ENCODE measurements at places on chromosomes 5 and 9.

- DNase-seq = no peak
Measured at GRCh38 chr5:39678534-39678933, 253.8 kb upstream of the DAB2 start.

GRCh38 chr5:61827445-61827975 lies 478.5 kb upstream of the KIF2A start:
- DNase-seq = no peak

GRCh38 chr9:101495810-101496209 lies 37.8 kb upstream of the RNF20 start:
- DNase-seq = no peak

GRCh38 chr9:85610074-85610860 lies 131.5 kb downstream of the AGTPBP1 start:
- peak; percentile 38 for DNase-seq

- no peak for DNase-seq
Measured at GRCh38 chr5:17037751-17038150, 101.7 kb upstream of the MYO10 start.

DNA sequence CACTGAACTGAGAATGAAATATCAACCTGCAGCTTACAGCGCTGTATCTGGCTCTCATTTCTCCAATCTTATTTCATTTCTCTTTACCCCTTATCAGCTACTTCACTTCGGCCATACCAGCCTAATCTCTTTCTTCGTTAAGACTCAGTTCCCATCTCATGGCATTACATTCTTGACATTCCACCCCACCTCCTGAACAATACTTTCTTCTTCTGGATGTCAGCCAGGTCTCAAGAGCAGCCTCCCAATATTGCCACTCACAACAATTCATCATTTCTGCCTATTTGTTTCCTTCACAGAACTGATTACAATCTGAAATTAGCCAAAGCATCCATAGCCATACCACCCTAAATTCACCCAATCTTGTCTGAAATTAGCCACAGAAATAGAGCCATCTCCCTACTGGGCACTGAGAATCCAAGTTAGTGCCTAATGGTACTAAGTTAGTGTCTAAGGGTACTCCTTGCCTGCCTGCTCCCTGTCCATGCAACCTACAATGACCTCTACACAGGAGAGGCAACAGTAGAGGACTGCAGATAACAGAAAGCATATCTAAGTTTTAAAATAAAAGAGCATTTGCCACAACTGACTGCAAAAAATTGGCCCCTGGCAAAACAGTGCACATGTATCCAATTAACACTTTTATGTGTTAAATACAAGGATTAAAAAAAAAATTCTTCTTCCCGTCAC lies 35.2 kb downstream of the SETX start:
- no peak for DNase-seq

DNA sequence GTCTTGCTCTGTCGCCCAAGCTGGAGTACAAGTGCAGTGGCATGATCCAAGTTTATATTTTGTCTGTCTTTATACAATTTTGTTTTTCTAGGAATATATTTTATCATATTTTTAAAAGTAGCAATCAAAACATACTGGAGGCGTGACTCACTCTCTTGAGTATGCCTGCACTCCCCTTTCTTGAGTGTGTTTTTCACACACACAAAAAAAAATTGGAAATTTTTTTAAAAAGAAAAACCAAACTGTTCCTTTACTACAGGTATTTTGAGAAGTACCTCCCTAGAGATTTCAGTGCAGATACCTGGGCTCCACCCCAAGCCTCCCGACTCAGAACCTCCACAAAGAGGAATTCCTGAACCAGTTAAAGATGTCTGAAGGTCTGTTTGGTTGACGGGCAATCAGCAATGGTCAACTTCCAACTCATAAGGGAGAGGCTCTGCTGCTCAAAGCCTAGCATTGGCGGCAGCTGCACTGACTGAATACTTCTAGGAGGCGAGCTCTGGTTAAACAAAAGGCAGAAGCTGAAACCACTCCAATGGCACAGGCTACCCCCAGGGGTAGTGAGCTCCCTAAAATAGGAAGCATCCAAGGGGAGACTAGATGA lies 27.4 kb downstream of the PDE6A start:
- DNase-seq = no peak

DNA sequence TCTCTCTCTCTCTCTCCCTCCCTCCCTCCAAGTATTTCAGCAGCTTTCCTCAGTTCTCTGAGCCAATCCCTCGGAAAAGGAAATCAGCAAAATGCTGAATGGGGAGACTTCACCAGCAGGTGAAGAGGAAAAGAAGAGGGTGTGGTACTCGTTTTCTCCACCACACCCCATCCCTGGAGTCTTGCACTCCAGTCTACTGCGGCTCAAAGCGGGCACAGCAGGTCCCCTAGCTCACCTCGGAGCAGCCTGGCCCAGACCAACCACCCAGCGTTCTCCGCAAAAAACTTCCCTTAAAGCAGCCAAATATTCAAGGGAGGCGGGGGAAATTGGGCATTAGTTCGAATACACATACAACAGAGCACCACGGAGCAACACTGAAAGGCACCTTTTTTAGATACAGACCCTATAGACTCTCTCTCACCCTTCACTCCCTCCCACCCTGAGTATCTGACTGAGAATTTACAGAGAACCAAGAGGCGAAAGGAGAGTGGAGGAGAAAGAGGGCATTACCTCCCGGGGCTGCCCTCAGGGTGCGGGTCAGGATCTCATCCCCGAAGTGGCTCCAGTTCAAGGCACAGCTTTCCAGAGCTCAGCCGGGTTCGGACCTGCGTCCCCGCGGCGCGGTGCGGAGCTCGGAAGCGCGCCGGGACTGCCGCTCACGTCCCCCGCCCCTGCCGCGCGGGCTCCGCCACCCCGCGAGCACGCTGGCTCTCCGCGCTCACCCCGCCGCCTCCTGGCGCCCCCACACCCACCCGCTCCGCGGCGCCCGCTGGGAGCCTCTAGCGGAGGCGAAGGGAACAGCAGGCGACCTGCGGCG lies 1638.5 kb upstream of the C9orf72 start:
- peak; percentile 64 for DNase-seq

- DNase-seq = no peak
Measured at GRCh38 chr9:90515510-90515909, 127.1 kb downstream of the DIRAS2 start.

DNA sequence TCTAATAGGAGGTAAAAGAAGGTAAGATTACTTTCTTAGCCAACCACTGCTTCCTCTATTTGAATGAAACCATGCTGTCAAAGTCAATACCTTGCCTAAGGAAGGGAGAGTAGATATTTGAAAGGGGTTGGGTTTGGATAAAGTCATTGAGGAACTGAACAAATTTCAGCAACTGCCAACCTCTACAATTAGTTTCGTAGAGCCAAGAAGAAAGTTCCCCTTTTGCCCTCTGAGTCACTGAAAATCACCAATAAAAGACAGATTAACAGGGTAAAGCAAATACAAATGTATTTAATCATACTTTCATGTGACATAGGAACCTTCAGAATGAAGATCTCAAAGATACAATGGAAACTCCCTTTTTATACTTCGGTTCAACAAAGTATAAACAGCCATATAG lies 615.7 kb downstream of the GABRG2 start:
- no peak for DNase-seq
